ENCODE measurements at places on chromosomes 3 and 15.

- no peak for DNase-seq
Observed at GRCh38 chr3:197545571-197545970, 10.2 kb downstream of the BDH1 start.

- no peak for DNase-seq
Observed at GRCh38 chr3:10993729-10994065, 1.1 kb downstream of the SLC6A1 start.

- no peak for DNase-seq
Observed at GRCh38 chr15:83065431-83065830, 1.6 kb downstream of the BTBD1 start.

DNA sequence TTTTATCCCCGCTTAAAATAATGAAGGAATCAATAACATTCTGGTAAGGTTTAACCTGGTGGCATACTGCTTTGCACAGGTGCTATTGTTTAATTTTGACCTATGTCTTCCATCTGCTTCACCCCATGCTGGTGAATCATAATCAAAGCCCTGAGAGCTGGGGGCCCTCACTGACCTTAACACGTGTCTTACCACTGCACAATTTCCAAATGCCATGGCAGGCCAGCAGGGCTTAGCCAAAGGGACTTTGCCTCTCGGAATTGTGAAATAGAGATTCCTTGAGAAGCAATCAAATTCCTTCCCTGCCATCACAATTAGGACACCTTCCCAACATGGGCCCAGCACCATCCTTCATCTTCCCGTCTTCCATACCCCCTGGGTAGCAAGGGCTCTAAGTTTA lies 242.6 kb upstream of the THBS1 start:
- DNase-seq: no peak

DNA sequence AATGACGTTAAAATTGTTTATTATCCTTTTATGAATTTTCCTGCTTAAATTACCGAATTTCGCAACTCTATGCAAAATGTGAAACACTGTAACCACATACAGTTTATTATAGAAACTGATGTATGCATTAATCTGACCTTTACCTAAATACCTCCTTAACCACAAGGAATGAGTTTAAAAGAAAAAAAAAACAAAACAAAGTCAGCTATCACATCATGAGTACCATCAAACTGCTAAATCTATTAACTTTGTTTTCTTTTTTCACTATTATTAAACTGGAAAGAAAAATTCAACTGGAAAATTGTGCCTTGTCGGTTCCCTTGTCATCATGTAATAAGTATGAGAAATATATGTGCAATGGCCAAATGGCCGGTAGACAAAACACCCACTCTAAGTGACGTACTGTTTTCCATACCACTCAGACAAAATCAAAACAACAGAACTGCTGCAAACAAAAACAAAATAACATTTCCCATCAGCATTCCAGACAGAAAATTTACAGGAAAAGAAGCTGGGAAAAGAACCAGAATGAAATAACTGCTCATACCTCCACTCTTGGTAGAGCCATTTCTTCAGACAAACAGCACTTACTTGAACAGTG lies 415.3 kb downstream of the FOXP1 start:
- DNase-seq: no peak

DNA sequence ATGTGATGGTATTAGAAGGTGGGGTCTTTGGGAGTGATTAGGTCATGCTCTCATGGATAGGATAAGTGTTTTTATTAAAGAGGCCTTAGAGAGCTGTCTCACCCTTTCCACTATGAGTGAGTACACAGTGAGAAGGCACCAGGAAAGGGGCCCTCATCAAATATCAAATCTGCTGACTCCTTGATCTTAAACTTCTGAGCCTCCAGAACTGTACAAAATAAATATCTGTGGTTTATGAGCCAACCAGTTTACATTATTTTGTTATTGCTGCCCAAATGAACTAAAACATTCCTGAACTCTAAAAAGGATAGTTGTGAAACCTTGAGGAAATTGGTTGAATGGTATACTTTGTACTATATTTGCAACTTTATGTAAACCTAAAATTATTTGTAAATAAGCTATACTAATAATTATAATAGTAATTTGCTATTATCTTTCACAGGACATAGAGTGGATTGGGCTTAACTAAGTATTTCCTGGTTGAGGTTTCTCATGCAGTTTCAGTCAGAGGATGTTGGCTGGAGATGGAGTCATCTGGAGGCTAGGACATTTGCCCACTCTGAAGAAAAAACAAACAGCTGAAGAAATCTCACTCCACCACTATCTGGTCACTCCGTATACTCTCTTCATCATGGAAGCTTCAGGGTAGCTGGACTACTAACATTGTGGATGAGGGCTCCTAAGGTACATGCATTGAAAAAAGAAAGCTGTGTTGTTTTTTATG lies 1068.6 kb upstream of the CADM2 start:
- DNase-seq: no peak

GRCh38 chr3:41330465-41330864 lies 131.2 kb downstream of the CTNNB1 start:
- no peak for DNase-seq

DNA sequence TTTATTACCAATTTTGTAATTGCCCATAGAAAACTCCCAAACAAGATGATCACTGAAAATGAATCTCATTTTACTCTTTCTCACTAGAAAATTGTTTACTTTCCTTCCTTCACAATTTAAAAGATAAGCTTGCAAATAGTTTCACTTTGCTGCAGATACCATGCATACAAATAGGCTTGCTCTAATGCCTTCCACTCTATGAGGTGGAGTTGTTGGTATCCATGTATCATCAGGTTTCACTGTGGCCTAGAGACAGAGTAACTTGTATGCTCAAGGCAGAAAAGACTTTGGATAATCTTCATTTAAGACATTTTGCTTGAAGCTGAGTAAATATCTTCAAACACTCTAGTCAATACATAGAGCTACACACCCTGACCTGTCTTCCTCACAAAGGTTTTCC lies 60.8 kb downstream of the RYK start:
- no peak for DNase-seq

GRCh38 chr15:66655511-66655910 lies 46.5 kb upstream of the SMAD6 start:
- DNase-seq: no peak

- no peak for DNase-seq
Observed at GRCh38 chr3:140816372-140817195, 125.1 kb upstream of the SLC25A36 start.

DNA sequence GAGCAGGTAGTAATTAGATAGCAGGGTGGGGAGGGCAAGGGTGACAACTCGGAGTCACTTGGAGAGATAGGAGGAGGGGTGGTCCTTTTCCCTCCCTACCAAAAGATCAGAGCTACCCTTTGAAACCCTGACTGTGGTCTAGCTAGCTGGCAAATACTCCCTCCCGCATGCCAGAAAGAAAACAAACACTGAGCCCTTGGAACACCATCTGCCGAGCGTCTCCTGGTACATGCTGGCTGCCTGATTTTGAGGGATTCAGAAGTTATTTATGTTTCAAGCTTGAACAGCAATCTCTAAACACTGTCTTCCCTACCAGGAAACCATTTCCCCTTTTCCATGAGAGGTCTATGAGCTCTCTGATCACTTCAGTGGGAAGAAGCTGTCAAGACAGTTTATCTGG lies 291.6 kb upstream of the CFAP20DC start:
- DNase-seq: no peak

DNA sequence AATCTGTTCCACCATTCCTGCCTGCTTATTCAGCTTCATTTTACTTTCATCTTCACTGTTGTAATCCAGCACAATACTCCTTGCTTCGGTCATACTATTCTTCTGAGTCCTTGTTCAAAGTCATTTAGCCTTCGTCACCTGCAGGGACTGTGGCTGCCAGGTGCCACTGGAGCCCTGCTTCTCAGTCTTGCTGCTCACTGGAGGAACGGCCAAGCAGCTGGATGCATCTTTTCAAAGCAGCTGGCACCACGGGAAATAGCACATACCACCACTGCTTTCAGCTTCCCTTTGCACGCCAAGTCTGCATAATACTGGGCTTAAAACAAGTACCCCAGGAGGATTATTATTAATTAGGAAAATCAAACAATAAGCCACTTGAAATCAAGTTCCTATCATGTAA lies 287.6 kb downstream of the BCHE start:
- no peak for DNase-seq

DNA sequence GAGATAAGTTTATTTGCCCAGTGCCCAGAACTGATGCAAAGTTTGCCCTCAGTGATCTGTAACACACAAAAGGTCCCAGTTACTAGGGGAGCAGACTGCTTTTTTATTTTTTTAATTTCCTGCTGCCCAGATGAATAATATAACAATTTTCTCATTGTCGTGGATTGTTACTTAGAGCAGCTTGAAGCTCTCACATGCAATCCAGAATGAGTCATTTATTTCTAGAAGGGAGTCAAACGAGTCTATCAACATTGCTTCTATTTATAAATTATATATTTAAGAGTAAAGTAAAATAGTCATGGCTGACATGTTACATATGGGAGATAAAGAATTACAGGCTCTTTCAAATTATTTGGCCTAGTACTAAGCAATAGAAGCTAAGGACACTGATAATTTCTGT lies 41.3 kb downstream of the MEIS2 start:
- no peak for DNase-seq

GRCh38 chr3:53885239-53885638 lies 3.3 kb upstream of the ACTR8 start:
- DNase-seq: no peak

GRCh38 chr15:40243126-40243810 lies 4.4 kb downstream of the PAK6 start:
- DNase-seq: no peak

GRCh38 chr3:62622553-62623174 lies 249.3 kb upstream of the FEZF2 start:
- DNase-seq: no peak

DNA sequence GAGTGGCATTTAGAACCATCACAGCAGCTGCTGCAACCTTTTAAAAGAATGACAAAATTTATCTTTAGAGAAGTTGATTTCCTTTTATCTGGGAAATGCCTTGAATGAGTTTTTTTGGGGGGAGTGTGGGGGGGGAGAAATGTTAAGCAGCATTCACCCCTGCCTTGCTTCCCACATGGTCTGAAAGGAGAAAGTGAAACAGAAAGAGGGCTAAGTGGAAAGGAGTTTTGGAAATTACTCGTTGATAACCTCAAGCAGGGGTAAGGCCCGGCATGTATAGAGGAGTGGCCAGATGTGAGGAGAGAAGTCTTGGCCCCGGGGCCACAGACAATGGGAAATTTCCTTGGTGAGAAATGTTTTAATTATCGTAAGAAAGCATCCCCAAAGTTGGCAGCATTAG lies 23.5 kb downstream of the B3GALNT1 start:
- DNase-seq: no peak

GRCh38 chr3:69819282-69819681 lies 80.0 kb downstream of the MITF start:
- no peak for DNase-seq

GRCh38 chr15:87959662-87960061 lies 296.9 kb downstream of the NTRK3 start:
- DNase-seq: no peak

DNA sequence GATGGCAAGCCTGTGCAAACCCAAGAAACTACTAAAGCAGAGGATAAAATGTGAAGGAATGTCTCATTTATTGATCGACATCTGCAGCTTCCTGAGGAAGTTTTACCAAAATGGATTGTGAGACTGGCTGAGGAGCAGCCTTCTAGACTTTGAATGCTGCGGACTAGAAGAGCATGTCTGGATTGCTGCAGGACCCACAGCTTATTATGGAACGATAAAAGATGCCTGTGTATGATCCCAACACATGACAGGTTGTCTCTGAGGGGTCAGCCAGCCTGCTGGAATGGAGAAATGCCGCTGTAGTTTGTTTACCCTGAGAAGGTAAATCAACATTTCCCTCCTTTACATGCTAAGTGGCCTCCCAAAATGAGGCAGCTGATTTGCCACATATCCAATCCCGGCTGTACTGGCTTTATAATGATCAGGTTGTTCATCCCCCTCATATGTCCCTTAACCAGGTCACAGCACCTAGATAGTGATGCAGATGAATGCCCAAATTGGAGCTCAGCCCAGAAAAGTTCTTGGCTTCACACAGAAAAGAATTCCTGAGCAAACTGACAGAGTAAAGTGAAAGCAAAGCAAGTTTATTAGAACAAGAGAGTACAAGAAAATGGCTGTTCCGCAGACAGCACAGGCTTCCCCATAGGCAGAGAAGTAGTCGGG lies 63.9 kb downstream of the IL12A start:
- no peak for DNase-seq

- no peak for DNase-seq
Observed at GRCh38 chr3:99809565-99809964, 8.1 kb upstream of the CMSS1 start.

DNA sequence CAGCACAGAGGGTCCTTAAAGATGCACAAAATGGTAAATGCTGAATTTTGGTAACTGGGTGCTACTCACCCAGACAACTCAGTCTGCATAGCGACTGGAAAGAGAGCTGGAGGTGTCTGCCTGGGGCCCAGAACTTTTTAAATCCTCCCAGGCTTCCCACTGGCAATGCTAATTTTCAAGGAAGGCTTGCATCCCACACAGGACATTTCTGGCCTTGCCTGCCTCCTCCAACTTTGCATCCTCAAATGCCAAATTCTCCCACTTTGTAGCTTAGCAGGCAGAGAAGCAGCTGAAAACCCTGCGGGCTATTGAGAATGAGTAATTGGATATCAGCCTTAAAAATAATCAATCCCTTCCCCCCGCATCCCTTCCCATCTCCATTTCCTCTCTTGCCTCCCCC lies 656.6 kb upstream of the ADAMTS9 start:
- no peak for DNase-seq

GRCh38 chr15:99399618-99400017 lies 148.3 kb downstream of the LRRC28 start:
- no peak for DNase-seq

DNA sequence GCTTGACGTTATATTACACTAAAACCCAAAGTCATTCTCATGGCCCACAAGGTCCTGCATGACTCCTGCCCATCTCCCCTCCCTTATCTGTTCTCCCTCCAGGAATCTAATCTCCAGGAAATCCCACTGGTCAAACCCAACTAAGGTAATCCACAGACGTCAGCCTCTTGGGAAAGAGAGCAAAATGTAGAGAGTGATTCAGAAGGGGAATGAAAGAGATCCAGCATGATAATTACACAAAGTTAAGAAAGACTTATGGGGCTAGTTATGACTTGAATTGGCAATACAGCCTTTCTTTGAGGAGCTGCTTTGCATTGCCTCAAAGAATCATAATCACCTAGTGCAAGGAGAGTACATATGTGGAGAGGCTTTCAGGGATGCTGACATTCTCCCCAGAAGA lies 137.8 kb upstream of the MYRIP start:
- no peak for DNase-seq
